Activated CD8-positive, alpha-beta memory T cell treated with anti-CD3 and anti-CD28 coated beads for 4 hours (primary cell): ENCODE measurements at places on chromosomes 3 and 15.

DNA sequence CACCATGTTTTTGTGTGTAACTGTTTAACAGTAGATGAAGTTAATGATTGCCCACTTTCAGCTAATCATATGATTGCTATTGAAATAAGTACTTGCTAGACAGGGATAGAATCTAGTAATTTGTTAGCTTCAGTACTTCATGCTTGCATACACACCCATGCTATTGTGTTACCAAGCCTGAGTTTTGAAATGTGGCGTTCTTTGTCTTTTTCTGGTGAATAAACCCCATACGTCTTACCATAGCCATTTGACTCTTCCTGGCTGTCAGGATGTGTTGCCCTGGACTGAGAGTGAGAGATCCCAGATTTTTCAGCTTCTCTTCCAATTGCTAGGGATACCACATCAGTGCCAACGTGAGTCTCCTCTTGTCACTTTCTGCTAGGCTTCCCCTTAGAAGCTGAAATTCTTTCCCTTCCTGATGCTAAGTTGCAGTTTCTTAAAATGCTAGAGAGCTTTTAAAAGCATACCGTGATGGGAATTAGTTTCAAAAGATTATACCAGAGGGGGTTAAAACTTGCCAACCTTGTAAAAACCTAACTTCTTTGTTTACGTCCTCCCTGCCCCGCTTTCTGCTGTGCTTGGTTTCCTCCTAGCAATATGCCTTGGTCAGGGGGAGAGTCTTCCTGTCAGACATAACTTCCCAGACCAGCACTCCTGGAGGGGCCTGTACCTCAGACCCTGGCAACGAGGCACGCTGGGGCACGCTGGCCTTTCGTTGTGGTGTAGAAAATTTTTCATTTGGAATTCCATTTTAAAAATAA lies 62.9 kb upstream of the ULK4 start:
- no peak for DNase-seq

- DNase-seq: no peak
Measured at GRCh38 chr15:73965758-73966113, 26.4 kb downstream of the STOML1 start.

DNA sequence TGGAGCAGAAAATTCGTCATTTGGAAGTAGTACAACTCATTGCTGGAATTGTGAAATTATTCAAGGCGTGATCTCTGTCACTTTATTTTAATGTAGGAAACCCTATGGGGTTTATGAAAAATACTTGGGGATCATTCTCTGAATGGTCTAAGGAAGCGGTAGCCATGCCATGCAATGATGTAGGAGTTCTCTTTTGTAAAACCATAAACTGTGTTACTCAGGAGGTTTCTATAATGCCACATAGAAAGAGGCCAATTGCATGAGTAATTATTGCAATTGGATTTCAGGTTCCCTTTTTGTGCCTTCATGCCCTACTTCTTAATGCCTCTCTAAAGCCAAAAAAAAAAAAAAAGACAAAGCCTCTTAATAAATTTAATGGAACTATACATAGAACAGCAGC lies 5.5 kb upstream of the TIMMDC1 start:
- DNase-seq: no peak

DNA sequence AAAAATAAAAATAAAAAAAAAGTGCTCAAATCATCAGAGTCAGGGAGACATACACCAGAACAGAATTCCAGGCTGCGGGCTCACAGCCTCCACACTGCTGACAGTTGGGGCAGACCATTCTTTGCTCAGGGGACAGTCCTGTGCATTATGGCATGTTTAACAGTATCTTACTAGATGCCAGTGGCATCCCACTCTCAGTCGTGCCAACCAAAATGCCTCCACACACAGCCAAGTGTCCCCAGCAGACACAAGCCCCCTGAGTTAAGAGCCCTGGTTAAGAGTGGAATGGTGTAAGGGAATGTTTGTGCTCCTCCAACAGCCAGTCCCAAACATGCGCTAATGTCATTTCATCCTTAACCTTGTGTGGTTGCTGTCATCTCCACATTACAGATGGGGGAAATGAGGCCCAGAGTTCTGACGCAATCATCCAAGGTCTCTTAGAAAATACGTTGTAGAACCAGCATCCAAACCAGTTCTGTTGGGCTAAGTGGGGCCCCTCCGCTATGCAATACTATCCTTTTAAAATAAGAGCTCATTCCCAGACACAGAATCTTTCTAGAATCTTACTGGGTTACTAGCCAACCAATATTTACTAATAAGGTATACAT lies 26.0 kb downstream of the CFAP92 start:
- DNase-seq: no peak

DNA sequence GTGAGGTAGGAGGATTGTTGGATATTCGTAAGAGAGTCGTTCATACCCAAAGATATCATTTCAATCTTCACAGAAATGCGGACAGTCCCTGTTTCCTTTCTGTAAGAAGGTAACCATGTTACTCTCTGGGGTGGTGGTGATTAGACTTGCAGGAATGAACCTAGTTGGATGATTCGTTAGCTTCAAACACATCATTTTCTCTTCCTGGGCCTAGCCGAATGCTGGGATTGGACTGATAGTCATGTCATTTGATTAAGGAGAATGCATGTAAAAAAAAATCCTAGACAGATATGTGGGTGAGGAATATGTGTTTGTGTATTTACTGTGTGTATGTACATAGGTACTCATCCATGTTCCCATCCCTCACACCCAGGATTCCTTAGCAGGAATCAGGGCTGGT lies 12.4 kb downstream of the SLCO3A1 start:
- no peak for DNase-seq

DNA sequence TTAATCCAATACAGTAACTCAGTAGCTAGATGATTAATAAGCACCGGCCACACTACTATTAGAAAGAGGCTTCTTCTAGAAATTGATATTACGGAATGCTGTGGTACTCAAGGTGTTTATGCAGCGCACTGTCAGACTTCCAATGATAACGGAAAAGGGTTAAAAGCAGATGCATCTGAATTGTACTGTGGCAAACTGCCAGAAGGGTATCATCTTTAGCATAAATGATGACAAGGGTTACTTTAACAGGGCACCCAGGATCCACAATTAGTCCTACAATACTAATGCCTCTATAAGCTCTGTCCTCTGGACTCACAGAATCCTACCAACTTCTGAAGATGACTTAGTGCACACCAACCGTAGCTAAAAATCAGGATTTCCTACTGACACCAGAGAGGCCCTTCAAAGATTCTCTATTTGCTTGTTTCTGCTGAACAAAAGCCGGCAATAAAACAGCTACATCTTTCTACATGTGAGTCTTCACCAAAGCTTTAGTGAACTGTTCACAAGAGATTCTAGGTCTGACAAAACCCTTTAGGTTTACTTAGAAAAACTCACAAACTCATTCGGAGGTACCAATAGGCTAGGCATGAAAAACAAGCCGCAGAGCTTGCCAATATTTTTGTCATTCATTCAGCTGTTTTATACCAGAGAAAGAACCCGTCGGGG lies 7.1 kb downstream of the SATB1 start:
- no peak for DNase-seq

GRCh38 chr3:39721076-39721475 lies 88.3 kb upstream of the MYRIP start:
- no peak for DNase-seq
